Left forelimb (tissue), 1 donor: ENCODE measurements at places on chromosomes 7 and 10.

DNA sequence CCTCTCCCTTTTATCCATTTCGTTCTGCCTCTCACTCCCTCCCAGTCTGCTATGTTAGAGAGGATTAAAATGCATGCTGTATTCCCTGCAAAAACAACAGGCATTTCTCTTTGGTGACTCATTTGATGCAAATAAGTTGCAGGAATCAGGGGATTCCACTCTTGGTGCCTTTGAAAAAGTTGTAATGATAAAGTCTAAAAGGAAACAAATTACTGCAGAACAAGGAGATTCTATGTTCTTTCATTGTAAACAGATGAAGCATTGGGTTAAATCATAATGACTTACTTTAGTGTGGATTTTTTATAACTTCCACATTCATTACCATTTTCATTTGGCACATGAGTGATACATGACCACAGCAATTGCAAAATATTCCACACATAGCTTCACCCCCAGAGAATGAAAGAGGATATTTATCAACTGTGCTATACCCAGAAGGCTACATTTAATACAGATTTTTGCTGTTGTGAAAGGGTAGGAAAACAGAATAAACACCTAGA lies 33.4 kb upstream of the ABLIM1 start:
- no peak for DNase-seq

GRCh38 chr10:94046098-94046497 lies 52.4 kb downstream of the PLCE1 start:
- DNase-seq = peak; percentile 67

- peak; percentile 72 for DNase-seq
These were observed at the start of gene TBX20 for GRCh38 chr7:35253710-35254495. TSS of gene TBX20 (minus strand) at chr7:35254100. CDS start at chr7:35253620, 480 bp downstream.

GRCh38 chr7:92809397-92809759 lies 27.0 kb downstream of the CDK6 start:
- no peak for DNase-seq

GRCh38 chr7:100152937-100153666 lies 4.4 kb downstream of the LAMTOR4 start:
- DNase-seq = no peak

DNA sequence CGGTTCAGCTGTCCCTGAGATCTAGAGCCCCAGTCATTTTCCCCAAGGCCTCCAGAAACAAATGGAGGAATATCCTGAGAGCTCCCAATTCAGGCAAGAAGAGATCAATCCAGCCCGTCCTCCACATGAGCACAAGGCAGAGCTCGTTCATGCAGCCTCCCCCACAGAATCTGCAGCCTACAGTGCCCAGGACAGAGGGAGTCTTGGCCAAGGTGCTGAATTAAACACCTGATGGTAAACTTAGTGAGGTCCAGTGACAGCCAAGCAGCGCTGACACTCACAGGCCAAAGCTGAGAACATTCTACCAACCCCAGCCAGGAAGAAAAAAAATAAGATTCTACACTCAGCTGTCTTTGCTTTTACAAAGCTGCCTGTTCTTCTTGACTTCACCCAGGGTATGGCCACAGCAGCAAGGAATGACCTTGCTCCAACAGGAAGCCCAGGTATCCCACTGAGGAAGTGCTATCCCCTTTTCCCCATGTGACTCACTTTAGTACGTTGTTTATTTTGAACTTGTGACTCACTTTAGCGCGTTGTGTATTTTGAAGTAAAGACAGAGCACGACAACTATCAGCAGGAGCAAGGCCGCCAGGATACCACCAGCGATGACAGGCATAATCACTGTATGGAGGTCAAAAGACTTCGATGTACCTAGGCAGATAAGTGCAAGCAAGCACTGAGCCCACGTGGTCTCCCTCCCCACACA lies 4.4 kb upstream of the CUZD1 start:
- DNase-seq = no peak

DNA sequence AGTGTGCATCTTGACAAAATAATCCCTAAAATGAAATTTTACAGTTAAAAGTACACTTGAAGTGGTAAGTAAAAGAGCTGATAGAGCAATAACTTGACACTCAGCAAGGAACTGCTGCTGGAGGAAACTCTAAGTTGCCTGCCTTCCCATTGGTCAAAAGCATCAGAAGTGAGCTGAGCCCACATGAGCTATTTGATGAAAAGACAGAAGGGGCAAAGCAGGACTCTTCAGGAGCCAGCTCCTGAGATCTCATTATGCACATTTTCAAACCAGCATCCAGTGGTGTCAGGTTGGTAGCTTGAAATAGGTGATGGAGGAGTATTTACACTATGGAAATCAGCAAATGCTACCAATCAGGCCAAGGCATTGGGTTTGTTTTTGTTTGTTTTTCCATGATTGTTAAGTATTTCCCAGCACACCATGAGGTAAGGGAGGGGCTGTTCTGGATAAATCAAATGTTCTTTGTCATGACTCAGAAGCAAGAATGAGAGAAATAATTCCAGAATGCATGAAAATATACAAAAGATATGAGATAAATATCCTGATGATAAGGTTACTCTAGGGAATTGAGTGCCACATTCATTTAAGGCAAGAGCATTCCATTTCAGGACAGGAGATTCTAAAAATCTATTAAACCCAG lies 316.6 kb downstream of the SNX13 start:
- no peak for DNase-seq

GRCh38 chr10:129966370-129966888 lies 2.4 kb upstream of the EBF3 start:
- DNase-seq = no peak

- no peak for DNase-seq
These were observed 38.5 kb downstream of the VIPR2 start for GRCh38 chr7:159105832-159106811.

GRCh38 chr7:12130609-12131008 lies 80.5 kb upstream of the TMEM106B start:
- DNase-seq = no peak

DNA sequence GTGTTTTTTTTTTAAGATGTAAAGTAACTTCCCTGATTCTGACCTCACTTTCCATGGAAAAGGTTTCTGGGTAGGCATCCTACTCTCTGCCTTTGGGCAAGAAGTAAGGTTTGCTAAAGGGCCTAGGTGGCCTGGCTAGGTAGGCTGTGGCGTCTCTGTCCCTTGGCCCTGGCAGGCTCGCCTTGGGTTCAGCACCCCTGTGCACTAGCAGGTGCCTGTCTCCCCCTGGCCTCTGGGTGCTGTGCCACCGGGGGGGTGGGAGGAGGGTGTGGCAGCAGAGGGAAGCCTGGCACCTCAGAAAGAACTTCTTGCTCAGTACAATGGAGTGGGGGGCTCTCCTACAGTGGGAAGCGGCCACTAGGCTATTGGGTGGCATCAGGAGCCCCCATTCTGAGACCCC lies 14.0 kb downstream of the TECPR1 start:
- no peak for DNase-seq

DNA sequence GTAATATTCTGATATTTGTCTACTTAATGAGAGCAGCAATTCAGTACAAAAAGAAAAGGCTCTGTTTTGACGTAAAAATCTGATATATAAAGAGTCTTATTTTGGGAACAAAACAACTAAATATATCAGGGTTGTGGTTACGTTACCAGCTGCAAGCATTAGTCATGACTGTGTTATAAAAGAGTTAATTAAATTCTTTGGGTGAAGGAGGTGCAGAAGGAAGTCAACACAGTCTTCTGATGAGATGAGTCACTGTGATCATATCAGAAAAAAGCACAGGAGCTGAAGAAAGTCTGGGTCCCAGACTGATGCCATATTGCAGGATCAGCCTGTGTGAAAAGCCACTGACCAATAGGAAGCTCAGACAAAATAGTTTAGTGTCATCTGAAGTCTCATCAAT lies 234.3 kb upstream of the TEX47 start:
- no peak for DNase-seq

DNA sequence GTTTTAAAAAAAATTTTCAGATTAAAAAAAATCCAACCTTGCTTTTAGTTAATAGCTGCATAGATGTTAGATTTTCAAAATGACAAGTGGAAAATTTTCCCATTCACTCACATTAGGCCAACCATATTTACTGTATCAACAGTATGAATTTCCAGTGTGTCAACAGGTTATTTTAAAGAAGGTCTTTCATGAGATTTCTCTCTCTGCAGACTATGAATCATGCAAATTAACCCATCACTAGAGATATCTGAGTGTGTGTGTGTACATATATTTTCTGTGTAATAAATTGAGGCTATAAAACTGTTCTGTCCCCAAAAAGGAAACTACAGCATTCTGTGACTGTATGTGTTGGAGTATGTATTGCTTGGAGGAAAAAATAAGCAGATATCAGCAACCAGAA lies 305.6 kb downstream of the ARL4A start:
- no peak for DNase-seq

GRCh38 chr10:1293636-1294435 lies 237.7 kb downstream of the WDR37 start:
- no peak for DNase-seq

- DNase-seq = no peak
These were observed 26.5 kb downstream of the DNAJB12 start for GRCh38 chr10:72328045-72328828.

GRCh38 chr10:128130051-128130450 lies 3.8 kb upstream of the MKI67 start:
- DNase-seq = no peak

DNA sequence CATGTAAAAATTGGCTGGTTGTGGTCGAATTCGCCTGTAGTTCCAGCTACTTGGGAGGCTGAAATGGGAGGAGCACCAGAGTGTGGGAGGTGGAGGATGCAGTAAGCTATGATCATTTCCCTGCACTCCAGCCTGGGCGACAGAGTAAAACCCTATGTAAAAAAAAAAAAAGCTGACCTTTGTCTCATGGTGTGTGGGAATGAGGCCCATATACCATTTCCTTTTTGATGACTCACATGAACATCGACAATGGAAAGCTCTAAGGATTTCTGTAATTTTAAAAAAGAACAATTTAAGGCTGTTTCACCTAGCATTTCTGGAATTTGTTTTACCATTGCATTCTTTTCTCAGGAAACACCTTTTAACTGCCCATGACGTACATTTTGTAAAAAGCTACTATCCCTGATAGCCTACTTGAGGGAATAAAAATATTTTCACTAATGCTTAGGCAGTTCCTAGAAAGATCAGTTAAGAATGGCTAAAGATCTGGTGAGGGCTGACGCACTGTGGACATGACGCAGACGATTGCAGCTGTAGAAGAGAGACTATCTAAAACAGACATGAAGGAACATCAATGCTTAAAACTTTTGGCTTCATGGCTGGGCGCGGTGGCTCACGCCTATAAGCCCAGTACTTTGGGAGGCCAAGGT lies 400.6 kb upstream of the IGFBP3 start:
- DNase-seq = no peak

DNA sequence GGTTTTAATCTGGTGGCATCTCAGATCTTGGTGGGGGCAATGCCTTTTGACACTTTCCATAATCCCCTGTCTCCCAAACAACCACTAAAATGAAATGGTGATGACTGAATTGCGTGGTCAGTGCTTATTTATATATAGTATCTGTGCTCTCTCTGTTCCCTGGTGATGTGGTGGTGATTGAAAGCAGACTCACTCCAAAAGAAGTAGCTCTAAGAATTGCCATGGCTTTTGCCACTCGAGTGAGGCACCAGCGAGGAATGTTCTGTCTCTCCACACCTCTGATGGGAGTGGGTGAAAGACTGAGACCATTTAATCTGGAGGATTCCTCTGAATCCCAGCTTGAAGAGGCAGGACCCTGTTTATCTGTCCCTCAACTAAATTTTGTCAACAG lies 2.8 kb downstream of the DUSP5 start:
- no peak for DNase-seq

DNA sequence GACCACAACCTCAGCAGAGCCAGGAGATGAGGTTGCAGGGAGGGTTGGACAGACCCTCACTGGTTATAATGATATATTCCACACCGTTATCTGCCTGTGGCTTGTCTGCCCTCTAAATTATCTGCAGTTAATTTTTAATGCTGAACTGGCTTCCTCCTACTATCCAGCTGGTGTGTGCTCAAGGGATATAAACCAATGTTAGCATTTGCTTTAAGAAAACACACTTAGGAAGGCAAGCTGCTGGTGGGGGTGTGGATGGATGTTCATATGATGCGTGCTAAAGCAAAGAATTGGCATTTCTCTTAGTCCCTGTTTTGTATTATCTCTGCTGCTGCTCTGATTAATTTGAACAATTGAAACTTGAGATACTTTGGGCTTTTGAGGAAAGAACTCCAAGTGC lies 132.2 kb upstream of the NPVF start:
- DNase-seq = no peak

- no peak for DNase-seq
These were observed 237.2 kb downstream of the MAGI2 start for GRCh38 chr7:79216236-79216635.

DNA sequence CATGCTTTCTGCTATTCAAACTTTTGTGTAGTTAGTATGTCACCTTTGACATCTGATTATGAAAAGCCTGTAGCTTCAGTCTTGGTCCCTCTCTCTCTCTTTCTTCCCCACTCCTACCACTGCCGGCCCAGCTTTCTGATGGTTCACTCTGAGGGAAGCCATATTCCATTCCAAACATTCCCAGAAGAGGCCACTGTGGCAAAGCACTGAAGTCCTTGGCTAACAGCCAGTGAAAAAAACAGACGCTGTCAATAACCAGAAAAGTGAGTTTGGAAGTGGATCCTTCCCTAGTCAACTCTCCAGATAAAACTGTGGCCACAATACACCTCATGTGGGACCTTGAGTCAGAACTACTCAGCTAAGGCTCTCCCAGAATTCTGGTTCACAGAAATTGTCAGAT lies 950.7 kb upstream of the PHF14 start:
- no peak for DNase-seq

DNA sequence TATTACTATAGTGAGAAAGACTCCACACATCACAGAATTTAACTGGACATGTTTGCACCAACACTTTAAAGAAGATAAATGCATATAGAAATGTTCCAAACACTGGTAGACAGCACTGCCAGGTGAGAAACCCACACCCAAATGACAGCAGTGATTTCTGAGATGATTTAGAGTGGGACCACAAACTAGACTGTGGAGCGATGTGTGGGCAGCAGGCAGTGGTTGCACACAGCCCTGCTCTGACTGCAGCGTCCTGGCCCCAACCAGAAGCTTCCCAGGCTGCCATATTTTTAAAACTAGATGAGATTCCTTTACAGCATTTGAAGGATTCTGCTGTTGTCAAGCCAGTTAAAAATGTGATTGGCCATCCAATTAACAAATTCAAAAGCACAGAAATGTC lies 47.7 kb upstream of the COMMD3 start:
- DNase-seq = no peak

- no peak for DNase-seq
These were observed 55.3 kb downstream of the TBATA start for GRCh38 chr10:70729763-70730357.

DNA sequence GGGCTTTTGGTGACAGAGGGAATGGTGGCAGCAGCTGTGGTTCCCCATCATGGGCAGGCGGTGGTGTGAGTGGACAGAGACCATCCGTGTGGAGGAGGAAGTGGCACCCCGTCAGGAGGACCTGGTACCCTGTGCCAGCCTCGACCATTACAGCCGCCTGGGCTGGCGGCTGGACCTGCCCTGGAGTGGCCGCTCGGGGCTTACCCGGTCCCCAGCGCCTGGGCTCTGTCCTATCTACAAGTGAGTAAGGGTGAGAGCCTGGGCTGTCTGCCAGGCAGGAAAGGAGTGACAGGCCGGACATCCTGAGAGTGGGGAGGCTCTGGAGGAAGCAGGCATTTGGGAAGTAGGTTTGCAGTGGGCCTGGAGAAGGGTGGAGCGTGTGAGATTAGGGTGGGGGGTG lies 2.9 kb upstream of the ZNF467 start:
- no peak for DNase-seq
